Activated CD4-positive, alpha-beta T cell treated with anti-CD3 and anti-CD28 coated beads for 48 hours (primary cell): ENCODE measurements at places on chromosomes 4 and X.

DNA sequence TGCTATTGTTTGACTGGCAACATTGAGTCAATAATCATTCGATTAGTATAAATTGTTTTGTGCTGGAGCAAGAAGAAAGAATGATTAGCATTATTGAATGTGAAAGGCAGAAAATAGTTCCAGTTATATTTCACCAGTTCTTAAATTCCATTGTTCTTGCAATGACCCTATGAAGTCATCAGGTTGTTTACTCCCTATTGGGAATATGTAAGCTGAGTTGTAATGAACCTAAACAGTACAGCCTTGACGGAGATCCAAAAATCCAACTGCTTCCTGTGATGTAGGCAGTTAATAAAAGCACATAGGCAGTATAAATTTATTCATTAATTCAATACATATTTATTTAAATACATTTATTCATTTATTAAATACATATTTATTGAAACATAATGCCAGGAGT is 947.5 kb downstream of the PCDH7 start:
- no peak for DNase-seq

DNA sequence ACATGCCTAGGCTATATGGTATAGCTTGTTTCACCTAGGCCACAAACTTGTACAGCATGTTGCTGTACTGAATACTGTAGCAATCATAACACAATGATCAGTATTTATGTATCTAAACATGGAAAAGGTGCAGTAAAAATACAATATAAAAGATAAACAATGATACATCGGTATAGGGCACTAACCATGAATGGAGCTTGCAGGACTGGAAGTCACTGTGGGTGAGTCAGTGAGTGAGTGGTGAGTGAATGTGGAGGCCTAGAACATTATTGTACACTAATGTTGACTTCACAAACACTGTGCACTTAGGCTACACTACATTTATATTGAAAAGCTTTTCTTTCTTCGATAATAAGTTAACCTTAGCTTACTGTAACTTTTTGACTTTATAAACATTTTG is 45.6 kb upstream of the ANK2 start:
- no peak for DNase-seq

DNA sequence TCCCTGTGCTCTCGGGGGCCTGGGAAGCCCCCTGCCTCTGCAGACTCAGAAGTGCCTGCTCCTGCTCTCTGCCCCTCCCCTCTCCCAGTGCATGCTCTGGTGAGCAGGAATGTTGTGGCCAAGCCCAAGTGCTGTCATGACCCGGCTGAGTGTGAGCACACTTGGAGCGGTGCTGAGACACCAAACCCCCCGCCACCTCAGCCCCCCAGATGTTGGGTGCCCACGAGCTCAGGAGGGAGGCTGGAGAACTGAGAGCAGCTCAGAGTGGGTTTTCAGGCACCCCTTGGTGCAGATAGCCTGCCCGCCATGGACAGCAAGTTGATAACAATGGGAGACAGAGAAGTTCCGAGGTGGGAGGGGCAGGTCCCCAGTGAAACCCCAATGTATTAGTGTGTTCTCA is 477.4 kb downstream of the ACTRT1 start:
- no peak for DNase-seq

DNA sequence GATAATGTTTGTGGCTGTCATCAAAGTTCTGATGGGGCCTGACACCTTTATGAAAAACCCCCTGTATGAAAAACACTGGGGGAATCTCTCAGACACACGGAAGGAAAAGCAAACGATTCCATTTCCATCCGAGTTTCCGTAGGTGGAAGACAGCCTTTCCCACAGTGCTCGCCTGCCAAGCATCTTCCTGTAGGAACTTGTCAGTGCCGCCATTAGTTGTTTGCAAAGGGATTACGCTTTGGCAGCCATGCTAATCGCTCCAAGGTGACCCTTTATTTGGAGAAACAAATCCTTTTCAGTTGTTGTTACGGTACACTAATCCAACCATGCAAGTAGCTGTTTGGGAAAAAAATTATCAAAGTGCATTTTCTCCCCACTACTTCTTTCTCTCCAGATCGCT is 44.4 kb upstream of the STOX2 start:
- no peak for DNase-seq

DNA sequence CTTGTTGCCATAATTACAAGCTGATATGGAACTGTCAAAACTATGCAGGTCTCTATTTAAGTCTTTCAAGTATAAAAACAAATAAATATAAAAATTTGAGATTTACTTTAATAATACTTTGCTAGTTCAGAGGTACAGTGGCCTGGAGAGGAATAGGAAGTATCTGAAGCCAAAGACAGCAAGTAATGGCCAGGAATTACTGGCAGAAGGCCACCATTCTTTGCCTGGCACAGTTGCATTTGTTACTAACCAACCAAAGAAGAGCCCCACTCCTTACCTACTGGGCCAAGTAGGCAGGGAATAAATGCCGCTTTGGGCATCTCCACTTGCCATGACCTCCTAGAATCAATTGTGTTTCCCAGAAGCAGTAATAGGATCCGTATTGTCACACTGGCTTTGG is 13.8 kb upstream of the ADAMTS3 start:
- DNase-seq: no peak

DNA sequence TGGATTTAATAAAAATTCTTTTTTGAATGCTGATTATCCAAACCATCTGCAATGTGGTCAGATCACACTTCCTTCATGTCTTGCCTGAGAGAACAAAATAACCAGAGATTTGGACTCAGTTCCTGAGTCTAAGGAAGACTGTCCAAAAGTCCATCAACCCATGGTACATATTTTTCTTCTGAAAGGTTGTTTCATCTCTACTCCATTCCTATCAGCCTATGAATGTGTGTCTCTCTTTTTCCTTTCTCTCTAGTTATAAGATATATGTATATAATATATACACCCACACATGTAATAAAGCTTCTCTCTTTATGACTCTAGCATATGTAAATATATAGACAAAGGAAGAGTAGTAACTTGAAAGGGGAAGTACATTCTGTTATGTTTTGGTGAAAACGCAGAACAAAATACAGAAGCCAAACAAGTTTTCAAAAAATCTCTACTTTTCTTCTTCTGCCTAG is 226.9 kb downstream of the ARHGAP24 start:
- DNase-seq: no peak

DNA sequence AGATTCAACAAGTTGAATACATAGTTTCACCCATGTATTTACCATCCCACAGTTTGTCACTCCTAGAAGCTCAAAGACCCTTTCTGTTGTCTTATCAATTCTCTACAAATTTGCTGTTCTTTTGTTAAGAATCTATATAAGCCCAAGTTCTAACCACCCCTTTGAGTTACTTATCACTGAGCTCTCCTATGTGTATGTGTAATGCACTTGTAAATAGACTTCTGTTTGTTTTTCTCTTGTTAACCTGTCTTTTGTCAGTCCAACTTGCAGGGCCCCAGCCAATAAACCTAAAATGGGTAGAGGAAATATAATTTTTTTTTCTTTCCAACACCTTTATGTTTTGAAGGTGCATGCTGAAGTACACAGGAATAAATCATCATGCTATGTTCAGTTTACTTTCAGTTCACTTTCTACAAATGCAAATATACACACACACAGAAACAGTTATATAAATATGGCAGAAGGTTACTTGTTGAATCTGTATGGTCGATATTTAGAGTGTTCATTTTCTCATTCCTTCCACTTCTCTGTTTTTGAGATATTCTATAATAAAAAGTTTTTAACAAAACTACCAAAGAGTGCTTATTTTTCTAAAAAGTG is 22.3 kb upstream of the CLOCK start:
- DNase-seq: no peak

DNA sequence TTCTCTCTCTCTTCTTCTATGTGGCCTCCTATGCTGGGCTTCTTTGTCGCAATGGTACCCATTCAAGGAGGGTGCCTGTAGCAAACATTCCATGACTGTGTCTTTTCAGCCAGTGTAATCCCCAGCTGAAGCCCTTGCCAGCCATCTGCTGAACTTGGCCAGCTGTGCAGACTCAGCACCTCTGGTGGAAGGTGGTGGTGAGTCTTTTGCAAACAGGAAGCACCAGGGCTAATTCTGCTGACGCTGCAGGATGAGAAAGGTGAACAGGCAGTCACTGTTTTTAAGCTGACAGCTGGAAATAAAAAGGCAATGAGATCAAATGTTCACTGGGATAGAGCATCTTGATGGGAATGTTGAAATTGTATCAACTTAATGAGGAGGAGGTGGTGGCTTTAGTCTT is 298.7 kb upstream of the CLNK start:
- no peak for DNase-seq

- DNase-seq: no peak
Observed at GRCh38 chr4:163217505-163217904, 50.8 kb upstream of the NAF1 start.

DNA sequence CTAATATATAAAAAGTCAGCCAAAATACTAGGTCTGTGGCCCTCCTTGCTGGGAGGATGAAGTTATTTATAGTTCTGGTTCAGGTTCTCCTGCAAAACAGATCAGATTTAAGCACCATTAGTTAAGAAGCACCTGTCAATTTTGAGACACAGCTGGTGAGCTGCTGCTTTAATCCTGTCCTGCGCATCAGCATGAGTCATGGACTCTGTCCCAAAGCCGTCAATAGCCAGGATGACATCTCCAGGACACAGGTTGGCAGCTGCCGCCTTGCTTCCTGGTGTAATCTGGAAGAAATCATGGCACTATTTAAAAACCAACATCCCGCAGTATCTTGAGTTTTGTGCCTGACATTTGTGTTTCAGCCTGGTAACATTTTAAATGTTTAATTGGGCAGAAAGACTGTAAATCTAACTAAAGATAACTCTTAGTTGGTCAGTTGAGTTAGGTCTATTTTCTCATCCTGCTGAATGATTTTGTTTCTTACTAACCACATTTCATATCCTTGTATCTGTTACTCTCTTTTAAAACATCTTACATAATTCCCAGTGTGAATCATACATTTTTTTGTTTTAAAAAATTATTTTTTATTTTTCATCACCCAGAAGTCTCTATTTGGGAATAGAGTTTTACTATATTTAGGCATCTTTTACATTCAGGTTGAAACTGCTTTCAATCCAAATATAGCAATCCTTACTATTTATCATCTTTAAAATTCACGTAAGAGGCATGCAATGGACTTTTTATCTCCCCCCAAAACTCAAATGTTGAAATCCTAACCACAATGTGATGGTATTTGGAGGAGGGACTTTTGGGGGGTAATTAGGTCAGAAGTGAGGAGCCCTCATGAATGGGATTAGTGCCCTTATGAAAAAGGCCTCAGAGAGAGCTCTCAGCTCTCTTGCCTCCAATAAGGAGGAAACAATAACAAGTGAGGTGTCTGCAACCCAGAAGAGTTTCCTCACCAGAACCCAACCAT is 10.1 kb downstream of the PDLIM3 start:
- no peak for DNase-seq

DNA sequence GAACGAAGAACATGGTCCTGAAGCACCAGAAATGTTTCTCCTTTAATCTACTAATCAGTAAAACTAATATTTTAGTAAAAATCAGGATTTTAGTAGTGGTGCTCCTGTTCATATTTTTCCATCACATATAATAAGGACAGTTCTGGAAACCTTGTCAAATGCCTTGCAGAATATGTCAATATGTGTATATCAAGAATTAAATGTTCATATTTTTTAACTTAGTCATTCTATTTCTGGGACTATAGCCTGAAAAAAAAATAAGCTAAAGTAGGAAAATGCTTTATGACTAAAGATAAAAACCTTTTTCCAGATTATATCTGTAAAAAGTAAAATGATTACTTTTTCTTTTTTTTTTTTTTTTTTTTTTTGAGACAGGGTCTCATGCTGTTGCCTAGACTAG is 65.1 kb downstream of the MAB21L2 start:
- DNase-seq: no peak

DNA sequence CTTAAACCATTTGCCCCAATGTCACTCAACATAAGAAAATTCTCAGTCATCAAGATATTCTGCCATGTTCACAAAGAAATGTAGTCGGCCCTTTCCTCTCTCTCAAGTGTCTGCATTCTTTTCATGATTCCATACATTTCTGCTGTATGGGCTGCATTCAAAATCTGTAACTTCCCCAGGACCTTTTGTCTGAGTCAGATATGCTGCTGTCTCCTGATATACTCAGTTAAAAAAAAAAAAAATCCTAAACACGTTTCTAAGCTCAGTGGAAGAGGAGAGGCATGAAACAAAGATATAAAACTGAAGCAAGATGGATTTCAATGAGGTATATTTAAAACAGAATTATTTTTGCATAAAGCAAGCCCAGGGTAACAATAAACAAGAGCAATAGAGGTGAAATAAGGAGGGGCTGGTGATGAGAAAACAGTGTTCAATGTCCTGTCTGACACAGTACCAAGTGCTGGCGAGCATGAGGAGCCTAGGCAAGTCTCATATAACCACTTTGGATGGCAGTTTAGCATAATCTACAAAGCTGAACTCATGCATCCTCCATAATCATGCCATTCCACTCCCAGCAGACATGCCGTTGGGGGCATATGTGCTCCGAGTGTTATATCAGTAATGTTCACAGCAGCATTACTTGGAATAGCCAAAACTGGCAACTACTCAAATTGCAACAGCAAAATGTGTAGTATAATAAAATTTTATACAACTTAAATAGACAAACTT is 76.7 kb downstream of the MANBA start:
- no peak for DNase-seq

- DNase-seq: no peak
Observed at GRCh38 chr4:35253331-35253730, 991.0 kb downstream of the ARAP2 start.

GRCh38 chr4:154838155-154838554 is 57.1 kb downstream of the RBM46 start:
- DNase-seq: no peak

- DNase-seq: no peak
Observed at GRCh38 chr4:95018785-95019184, 261.0 kb downstream of the BMPR1B start.

DNA sequence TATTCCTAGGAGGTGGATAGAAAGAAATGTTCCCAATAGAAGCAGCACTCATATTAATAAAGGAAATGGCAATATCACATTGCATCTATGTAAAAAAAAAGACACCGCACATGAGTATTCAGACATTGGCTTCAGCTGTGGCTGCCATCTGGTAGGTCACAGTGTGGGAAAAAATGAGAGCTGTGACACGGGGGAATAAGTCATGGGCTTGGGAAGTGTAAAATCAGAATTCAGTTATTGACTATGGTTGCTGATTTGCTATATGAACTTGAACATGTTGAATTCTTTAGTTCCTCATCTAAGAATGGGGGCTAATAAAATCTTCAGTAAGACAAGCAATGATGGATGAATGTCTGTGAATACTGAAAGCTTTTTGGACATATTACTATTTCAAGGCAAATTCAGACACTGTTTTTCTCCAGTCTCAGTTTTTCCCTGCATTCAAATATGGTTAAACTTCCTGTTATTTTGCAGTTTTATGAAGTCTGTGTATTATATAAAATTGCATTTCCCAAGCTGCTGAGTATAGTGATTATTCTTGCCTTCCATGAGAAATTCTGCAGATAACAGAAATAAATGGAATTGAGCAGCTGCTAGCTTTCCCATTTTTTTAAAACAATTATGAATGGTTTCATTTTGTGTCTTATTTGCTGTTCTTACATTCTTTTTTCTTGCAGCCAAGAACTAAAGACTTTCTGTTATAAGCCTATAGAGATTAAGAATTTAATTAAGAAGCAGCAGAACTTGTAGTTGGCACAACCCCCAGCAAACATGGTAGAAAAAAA is 221.0 kb downstream of the ANKRD50 start:
- no peak for DNase-seq
